ENCODE measurements at places on chromosomes 1 and 21.

DNA sequence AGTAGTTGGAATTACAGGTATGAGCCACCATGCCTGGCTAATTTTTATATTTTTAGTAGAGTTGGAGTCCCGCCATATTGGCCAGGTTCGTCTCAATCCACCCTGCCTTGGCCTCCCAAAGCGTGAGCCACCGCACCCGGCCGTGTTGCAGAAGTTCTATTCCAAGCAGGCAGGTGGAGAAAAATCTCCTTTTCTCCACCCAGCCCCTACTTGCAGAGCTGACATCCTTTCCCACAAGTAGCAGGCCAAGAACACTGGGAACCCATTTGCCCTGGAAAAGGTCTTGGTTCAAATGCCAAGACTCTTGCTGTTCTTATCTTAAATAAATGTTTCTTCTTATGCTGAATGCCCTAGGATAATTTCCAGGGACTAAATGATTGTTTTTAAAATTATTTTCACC lies 17.5 kb downstream of the AGL start:
- DNase-seq, result no peak

GRCh38 chr1:171484760-171485374 lies 463 bp upstream of the PRRC2C start:
- DNase-seq, result no peak

DNA sequence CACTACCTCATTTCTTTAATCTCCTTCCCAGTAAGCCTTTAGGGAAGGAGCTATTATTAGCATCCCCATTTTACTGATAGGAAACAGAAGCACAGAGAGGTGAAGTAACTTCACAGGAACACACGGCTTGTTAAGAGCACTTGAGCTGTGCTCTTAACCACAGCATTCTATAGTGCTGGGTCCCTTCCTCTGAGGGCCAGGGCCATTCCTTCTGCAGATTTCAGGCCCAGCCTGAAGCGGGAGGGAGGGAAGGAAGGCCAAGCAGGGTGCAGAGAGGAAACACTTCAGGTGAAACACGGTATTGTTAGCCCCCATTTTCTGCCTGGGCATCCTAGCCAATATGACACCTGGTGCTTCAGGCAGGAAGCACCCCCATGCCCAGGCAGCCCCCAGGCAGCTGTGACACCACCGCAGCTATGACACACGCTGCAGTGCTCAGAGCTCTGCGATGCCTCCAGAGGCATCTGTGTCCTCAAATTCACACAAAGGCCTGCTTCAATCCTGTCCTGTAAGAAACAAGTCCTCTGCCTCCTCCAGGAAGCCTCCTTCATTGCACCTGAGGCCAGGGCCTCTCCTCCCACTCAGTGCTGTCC lies 4.5 kb upstream of the EXTL1 start:
- no peak for DNase-seq

- DNase-seq, result no peak
Observed at GRCh38 chr1:78586572-78586971, 33.7 kb upstream of the IFI44L start.

DNA sequence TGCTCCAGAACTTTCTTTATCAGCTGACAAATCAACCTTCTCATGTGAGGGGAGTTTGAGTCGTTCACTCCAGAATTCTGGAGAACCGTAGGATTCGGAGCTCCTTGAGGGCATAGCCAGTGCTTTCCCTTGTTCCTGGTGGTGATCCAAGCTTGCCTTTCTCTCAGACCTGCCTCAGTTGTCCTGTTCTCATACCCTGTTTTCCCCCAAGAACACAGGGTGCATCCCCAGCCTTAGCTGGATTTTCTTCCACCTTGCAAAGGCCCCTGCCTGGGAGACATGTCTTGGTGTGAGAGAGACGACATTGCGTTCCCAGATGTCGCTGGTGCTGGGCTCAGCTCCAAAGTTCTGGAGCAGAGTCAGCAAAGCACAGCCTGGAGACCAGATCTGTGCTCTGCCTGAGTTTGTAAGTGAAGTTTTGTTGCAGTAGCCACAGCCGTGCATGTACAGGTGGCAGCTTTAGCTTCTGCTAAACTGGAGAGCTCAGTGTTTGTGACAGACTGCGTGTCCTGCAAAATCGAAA lies 40.0 kb downstream of the ABCG1 start:
- no peak for DNase-seq

DNA sequence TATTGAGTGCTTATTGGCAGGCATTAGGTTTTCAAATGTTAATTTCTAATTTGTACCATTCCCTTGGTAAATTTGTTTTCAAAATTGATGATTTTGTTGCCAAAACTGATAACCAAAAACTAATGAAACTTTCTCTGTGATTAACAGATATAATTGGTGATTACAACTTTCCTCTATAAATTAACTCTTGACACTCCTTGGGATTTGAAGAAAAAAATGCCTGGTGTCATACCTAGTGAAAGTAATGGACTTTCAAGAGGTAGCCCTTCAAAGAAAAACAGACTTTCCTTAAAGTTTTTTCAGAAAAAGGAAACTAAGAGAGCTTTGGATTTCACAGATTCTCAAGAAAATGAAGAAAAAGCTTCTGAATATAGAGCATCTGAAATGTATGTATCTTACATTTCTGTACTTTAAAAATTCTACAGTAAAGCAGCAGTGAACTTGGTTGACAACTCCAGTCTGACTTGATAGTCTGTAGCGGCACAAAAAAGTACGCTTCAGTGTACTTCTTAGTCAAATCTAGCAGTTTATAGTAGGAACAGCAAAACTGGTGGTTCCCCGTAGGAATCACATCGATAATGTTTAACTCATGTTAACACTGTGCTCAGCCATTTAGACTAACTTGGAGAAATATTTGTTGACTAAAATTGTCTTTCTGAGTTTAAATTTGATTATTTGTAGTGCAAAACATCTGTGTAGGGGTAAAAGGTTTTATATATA lies 3.0 kb downstream of the USP1 start:
- no peak for DNase-seq

- DNase-seq, result no peak
Observed at GRCh38 chr21:37000381-37000780, 6.1 kb upstream of the RIPPLY3 start.

DNA sequence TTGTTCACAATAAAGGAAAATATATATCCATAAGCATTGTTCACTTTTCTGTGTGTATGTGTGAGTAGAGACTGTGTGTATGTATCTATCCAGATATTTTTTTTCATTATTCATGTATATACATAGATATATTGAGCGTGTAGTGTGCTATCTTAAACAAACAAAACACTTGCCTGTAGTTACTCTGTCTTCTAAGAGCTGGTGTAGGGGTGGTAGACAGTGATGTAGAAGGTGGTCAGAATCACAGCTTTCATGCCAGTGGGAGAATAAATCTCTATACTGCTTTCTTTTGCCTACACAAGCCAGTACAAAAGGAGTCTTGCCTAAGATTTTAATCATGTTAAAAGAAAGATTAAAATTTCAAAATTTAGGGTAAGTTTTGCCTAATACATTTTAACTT lies 122.0 kb downstream of the UCHL5 start:
- DNase-seq, result no peak

- DNase-seq, result peak; percentile 11
Observed at GRCh38 chr1:150008699-150009098, 1.8 kb downstream of the OTUD7B start.

Data from NCI-H510A treated with DMSO at 0.1 percent for 48 hours (cell line).